ENCODE measurements at places on chromosomes 7 and 10. TPM values are rescaled to one million over a fixed set of nuclear protein-coding genes. Genes with fewer than 3 reads are reported as not detected.
A peak's percentile ranks its signal among the peaks of the same experiment; 100 is the strongest.

- DNase-seq, result no peak
Measured at GRCh38 chr10:124198871-124199270, 105.5 kb upstream of the CHST15 start.

DNA sequence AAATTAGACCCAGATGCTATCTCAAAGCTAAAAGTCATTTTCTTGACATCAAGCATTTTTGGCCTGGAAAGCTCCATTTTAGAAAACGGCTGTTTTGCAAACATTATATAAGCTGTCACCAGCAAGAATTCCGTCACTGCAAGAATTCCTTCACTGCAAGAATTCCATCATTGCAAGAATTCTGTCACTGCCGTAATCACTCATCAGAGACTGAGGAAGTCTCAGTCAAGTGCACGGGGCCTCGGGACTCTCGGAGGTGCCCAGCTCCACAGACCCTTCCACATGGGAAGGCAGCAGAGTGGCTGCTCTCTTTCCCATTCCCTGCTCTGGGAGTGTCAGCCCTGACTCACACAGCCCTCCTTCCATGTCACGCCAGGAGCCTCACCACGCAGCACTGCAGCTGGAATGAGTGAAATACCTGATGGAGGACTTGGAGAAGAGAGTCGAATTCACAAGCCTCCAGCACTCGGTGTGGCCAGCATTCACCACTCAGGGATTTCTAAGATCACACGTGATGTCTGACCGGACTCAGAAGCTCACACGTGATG is 168.3 kb downstream of the PTPRN2 start:
- no peak for DNase-seq

GRCh38 chr10:130396044-130396443 is 259.9 kb downstream of the GLRX3 start:
- no peak for DNase-seq

GRCh38 chr10:44827431-44828006 is 83.6 kb upstream of the TMEM72 start:
- peak; percentile 75 for DNase-seq

GRCh38 chr10:102796407-102797176 is 40.6 kb downstream of the CYP17A1 start:
- peak; percentile 97 for DNase-seq

The HUS1 gene
- 15.6 TPM for total RNA-seq

The CPVL gene
- 28.5 TPM for total RNA-seq
